ENCODE measurements at places on chromosomes 4 and X.

DNA sequence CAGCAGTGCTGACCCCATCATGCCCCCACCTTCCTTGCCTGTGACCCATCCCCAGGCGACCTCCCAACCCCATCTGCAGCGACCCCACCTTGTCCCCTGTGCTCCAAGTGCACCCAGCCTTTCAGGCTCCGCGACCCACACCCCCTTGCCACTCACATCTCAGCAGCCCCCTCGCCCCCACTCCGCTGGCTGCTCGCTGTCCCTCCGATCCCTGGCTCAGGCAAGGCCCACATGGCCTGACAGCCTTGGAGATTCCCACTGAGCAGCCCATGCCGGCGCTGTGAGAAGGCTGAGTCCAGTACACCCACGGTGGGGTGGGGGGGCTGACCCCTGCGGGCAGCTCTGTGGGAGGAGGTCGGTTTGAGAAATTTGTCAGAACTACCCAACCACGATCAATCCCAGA, 9.1 kb downstream of the ZFYVE28 start:
- no peak for DNase-seq

- DNase-seq, result no peak
Observed at GRCh38 chrX:12002876-12003275, 135.4 kb upstream of the FRMPD4 start.

DNA sequence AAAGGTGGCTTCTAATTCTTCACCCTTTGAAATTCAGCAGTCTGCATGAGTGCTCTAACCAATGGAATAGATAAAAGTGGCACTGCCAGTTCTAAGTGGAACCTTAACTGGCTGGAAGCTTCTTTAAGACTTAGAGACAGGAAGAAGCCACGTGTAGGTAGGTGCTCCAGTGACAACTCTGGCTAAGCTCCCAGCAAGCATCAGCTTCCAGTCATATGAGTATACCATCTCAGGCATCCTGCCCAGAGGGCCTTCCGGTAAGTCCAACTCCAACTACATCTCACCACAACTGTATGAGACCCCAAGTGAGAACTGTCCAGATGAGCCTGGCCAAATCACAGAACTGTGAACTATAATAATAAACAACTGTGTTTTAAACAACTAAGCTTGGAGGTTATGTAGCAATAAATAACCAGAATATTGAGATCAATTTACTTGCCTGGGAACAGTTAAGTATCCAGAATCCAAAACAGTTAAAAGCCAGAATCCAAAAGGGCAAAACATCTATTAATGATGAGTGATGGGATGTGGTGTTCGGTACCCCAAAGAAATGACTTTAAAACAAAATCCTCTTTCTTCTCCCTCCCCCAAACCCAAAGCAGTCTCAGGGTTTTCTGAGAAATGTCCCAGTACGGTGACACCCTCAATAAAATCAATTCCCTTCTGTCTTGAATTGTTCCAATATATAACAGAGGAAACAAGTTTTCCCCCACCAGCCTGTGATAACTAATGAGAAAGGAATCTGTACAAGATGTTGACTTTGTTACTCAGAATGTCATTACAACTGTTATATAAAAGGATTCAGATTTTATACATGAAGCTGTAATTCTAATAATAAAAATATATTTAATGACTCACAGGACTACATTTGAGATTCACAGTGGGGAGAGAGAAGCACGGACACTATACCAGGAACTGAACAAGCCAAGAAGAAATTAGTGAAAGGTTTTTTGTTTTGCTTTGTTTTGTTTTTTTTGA, 4.2 kb downstream of the TSPAN5 start:
- no peak for DNase-seq

GRCh38 chrX:8731559-8732395, at the start of gene ANOS1:
ANOS1 (minus strand) TSS chrX:8732137; CDS start chrX:8732036, 101 bp downstream.
- no peak for DNase-seq

GRCh38 chr4:38815885-38816782, 11.5 kb upstream of the TLR1 start:
- DNase-seq, result no peak
